Stimulated activated CD8-positive, alpha-beta memory T cell treated with anti-CD3 and anti-CD28 coated beads, Interleukin-4, amount 100 ng/mL, for 1 hour (primary cell): ENCODE measurements at places on chromosomes 5 and 9.

DNA sequence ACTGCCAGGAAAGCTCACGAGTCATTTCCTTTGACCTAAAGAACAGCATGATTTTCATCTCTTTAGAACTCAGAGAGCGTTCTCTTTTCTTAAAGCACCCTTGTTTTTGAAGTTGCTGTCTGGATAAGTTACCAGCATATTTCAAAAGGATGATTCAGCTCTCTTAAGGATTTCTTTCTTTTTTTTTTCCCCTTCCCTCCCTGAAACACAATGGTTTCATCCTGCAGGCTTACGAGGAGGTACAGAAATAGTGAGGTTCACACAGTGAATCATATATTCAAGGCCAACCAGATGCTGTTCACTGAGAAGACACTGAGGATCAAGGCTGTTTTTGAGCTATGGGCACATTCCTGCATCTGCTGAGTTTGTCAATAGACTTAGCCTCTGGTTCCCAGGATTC lies 257.2 kb downstream of the KIF4B start:
- no peak for DNase-seq

DNA sequence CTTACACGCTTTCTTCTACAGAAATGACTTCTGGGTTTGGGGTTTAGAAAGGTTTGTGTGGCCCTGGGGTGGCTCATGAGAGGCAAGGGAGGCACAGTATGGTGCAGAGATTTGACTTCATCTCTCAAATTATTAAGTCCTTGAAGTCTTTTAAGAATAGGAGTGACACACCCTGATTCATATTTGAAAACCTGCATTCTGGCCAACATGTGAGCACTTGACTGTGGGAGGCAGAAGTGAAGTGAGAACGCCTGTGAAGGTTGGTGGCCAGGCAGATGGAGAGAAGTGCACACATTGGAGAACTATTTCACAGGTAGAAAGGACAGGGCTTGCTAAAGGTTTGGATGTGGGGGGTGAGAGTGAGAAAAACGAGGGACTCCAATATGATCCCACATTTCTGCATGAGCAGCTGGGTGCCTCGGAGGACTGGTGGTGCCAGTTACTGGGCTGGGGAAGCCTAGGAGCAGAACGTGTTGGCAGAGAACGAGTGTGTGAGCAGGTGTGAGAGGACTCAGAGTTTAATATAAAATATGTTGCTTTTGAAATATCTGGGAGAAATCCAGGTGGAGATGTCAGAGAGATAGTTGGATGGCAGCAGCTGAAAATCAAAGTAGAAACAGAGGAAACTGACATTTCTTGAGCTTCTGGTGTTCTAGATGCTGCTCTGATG lies 240.0 kb upstream of the ADAMTSL1 start:
- DNase-seq, result no peak

DNA sequence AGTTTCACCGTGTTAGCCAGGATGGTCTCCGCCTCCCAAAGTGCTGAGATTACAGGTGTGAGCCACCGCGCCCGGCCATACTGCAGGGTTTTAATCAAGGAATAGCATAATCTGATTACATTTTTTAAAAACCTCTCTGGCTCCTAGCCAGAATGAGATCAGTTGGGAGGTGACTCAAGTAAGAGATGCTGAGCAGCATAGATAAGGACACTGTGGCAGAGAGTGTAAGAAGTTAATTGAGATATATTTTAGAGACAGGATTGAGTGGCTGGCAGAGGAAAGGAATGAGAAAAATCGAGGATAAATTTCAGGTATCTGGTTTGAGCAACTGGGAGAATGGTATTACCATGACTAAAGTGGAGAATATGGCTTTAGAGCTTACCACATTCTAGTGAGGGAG lies 7.3 kb upstream of the RIGI start:
- DNase-seq, result no peak

DNA sequence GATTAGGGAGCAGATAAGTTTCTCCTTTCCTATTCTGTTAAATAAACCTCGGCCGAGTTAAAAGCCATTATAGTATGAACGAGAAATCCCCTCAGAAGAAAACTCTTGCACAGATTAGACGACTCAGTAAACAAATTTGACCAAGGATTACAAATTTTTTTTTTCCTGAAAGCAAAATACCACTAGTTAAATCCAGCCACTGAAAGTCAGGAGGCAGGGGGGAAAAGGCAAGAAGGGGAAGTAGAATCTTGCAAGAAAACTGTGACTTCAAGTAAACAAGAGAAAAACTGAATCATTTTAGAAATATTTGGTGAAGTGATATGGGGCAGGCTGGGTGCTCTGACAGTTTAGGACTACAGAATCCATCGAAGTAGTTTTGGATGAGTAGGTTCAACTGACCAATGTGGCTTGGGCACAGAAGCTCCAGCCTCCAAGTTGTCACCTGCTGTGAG lies 251.0 kb downstream of the DENND1A start:
- no peak for DNase-seq

DNA sequence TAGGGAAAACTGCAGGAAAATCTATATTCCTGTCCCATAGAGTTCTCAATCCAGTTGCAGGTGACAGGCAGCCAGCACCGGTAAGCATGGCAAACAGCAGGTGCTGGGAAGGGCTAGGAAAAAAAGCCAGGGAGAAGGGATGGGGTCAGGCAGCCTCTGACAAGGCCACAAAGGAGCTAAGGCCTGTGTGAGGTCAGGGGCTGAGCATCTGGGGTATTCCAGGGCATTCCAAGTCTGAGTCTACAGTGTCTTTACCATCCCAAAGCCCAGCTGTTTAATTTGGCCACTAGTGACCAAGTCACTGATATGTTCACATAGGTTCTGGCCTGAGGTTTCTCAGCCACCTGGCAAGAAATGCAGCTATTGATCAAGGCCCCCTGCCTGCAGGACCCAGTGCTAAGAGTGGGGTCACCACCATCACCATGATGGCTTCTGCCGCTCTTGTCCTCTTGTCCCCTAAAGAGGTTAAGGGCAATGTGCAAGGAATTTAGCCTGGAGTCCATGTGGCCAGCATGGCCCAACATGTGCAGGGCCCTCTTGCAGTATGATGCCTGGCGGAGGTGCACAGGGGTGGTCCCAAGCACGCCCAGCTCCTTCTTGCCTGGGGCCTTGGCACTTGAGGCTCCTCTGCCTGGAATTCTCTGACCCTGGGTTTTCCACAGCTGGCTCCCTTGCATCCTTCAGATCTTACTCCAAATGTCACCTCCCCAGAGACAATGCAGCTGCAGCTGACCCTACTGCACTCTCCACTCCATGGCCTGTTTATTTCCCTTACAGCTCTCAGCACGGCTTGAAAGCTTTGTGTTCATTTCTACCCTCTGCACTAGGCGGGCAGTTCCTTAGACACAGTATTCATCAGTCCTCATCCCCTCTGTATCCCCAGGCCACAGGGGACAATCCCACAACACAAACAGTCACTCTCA lies 213.1 kb downstream of the MSX2 start:
- no peak for DNase-seq

GRCh38 chr9:120198027-120198426 lies 381.9 kb downstream of the CDK5RAP2 start:
- DNase-seq, result no peak

- no peak for DNase-seq
These were observed 36.3 kb upstream of the AKNA start for GRCh38 chr9:114424126-114424525.
